G401 (cell line): ENCODE measurements at places on chromosomes 4 and X. TPM values are rescaled to one million over a fixed set of nuclear protein-coding genes. Genes with fewer than 3 reads are reported as not detected.

GCNA gene
- 1.0 and 3.2 TPM in 2 replicates for total RNA-seq

FRMD7 gene
- not detected in 2 replicates for total RNA-seq

NCAPG gene
- total RNA-seq, result 28.3 and 74.7 TPM in 2 replicates

NOX1 gene
- total RNA-seq, result not detected in 2 replicates

CSAG2 gene
- total RNA-seq, result not detected in 2 replicates

INPP4B gene
- total RNA-seq, result 62.1 and 70.7 TPM in 2 replicates

CFAP99 gene
- total RNA-seq, result 1.5 TPM in 1 of 2 replicates, not detected in the other

ASB11 gene
- total RNA-seq, result not detected in 2 replicates

GRIA3 gene
- not detected in 2 replicates for total RNA-seq

CT45A2 gene
- not detected in 2 replicates for total RNA-seq

CLNK gene
- total RNA-seq, result not detected in 2 replicates

NEK1 gene
- total RNA-seq, result 3.0 and 3.9 TPM in 2 replicates

SLC6A14 gene
- not detected in 2 replicates for total RNA-seq

TEX13D gene
- total RNA-seq, result not detected in 2 replicates

DAPP1 gene
- not detected in 2 replicates for total RNA-seq

SPANXA2 gene
- not detected in 2 replicates for total RNA-seq

KANTR gene
- total RNA-seq, result 1.5 and 4.7 TPM in 2 replicates

CXCL11 gene
- total RNA-seq, result not detected in 2 replicates

S100P gene
- total RNA-seq, result not detected in 2 replicates

SPACA5 gene
- not detected in 2 replicates for total RNA-seq

UFSP2 gene
- 28.7 and 55.8 TPM in 2 replicates for total RNA-seq

TMSB4X gene
- total RNA-seq, result 2,749 and 3,064 TPM in 2 replicates

MAGIX gene
- 2.7 and 14.2 TPM in 2 replicates for total RNA-seq

LPAR4 gene
- total RNA-seq, result not detected in 2 replicates

GLRA2 gene
- total RNA-seq, result not detected in 2 replicates

ASB12 gene
- not detected in 2 replicates for total RNA-seq

CASP3 gene
- 50.4 and 63.7 TPM in 2 replicates for total RNA-seq

XAGE1A gene
- not detected in 2 replicates for total RNA-seq

P2RY4 gene
- 0.20 TPM in 1 of 2 replicates, not detected in the other for total RNA-seq

PCDH10 gene
- 2.3 and 3.3 TPM in 2 replicates for total RNA-seq

AMER1 gene
- 3.4 and 4.2 TPM in 2 replicates for total RNA-seq

PRRG1 gene
- not detected in 2 replicates for total RNA-seq

TMEM156 gene
- total RNA-seq, result 0.07 TPM in 1 of 2 replicates, not detected in the other

HSFX1 gene
- 0.71 TPM in 1 of 2 replicates, not detected in the other for total RNA-seq

ASMT gene
- total RNA-seq, result not detected in 2 replicates

DUSP21 gene
- total RNA-seq, result not detected in 2 replicates

ODAPH gene
- total RNA-seq, result not detected in 2 replicates

ARAP2 gene
- not detected in 2 replicates for total RNA-seq

DGKK gene
- total RNA-seq, result 0.10 TPM in 1 of 2 replicates, not detected in the other

DCAF16 gene
- total RNA-seq, result 33.5 and 37.7 TPM in 2 replicates

GPR34 gene
- not detected in 2 replicates for total RNA-seq

ADH4 gene
- not detected in 2 replicates for total RNA-seq

FAT1 gene
- 13.6 and 49.5 TPM in 2 replicates for total RNA-seq

CTAG2 gene
- total RNA-seq, result not detected in 2 replicates

DDIT4L gene
- 0.27 TPM in 1 of 2 replicates, not detected in the other for total RNA-seq

NR3C2 gene
- total RNA-seq, result not detected in 2 replicates
